ENCODE measurements at places on chromosomes 6 and 20.
A peak's percentile ranks its signal among the peaks of the same experiment; 100 is the strongest.

DNA sequence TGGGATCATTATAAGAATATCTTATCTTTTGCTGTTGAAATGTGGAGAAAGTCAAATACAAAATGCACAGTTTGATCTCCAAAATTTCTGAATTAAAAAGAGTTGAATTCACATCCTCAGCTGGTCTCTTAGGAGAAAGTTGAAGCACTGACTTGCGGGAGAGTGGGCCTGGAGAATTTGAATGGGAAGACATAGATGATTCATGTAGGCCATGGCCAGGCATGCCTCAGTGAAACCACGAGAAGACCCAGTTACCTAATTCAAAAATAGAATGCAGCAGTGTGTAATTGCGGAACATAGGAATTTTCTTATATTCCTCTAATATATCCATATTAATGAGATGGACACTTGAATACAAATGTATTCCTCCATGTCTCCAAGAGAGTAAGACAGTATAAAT, 53.0 kb upstream of the DTNBP1 start:
- H3K27ac ChIP-seq: no peak overlapping the region
- H3K4me3 ChIP-seq: no peak overlapping the region
- no peaks in the 10 kb centered on the region for H3K4me1 ChIP-seq
- H3K36me3 ChIP-seq: no peaks in the 10 kb centered on the region

DNA sequence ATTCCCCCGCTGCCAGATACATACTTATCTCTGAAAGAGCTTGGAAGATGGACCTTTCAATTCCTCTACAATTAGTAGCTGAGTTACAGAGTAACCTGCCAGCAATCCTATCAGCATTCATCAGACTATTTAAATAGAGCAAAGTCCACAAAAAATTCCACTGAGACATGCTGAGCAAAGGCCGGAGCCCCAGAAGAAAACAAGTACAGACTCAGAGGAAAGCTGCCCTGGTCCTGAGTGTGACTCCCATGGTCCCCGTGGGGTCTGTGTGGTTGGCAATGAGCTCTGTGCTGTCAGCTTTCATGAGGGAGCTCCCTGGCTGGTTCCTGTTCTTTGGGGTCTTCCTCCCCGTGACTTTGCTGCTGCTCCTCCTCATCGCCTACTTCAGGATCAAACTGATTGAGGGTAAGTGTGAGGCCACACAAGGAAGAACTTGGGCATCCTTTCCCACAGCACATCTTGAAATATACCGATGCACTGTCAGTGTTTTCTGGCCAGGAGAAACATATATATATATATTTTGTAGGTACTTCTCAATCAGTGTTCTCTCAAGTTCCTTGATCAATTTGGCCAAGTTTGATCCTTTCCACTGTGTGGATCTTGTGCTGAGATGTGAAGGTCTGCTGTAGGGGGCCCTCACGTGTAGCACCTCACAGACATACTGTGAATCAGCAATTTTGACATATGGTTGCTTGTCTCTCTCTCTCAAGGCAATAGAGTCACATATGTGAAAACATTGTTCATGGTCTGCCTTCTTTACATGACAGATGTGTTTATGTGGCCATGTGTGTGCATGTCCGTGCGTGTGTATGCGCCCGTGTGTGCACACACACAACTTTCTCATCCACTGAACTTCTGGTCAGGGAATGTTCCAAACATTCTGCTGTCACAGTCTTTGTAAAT, at the start of gene SMLR1:
Gene SMLR1 (plus strand): TSS at position 160 of the 903 bp plus-strand sequence. CDS start 8 bp downstream, at position 168.
- peak within 1 kb of the TSS; percentile 39 for H3K4me3 ChIP-seq
- no peaks in the 10 kb centered on the region for H3K36me3 ChIP-seq
- no peak for DNase-seq
- no peak within 1 kb of the TSS for H3K27ac ChIP-seq

DNA sequence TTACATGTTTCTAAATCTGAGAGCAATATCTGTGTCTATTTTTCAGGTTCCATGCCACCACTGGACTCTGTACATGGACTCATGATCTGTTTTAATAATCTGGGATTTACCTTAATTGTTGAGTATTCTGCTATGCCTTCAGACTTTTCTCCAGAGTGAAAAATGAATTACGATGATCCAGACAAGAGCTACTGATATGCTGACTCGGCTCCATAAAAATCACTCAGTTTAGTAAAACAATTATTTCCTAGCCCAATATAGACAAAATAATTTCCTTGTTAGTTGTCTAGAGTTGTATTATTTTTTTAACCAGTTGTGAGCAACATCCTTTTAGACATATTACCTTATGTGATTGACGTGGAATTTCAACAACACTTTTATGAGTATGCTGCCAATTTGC, 736.8 kb downstream of the RFPL4B start:
- no peak overlapping the region for H3K4me3 ChIP-seq
- H3K27ac ChIP-seq: no peak overlapping the region
- H3K27me3 ChIP-seq: no peaks in the 10 kb centered on the region
- no peak for DNase-seq
- H3K36me3 ChIP-seq: no peaks in the 10 kb centered on the region

DNA sequence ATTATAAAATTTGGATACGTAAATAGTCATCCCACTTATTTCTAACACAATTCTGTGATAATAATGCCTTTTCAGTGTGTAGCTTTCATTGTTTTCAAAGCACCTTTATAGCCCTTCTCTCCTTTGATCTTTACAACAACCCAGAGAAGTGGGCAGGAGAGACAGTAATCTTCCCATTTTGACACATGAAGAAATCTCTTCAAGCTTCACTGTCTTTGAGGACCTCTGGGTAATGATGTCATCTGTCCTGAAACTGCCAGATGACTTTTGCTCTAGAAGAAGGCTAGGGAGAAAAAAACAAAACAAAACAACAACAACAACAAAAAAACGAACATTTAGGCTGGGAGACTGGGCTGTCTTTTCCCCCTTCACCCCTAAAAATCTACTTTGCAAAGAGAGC, 203.0 kb downstream of the KCNQ5 start:
- no peak overlapping the region for H3K27ac ChIP-seq
- H3K36me3 ChIP-seq: no peaks in the 10 kb centered on the region
- no peaks in the 10 kb centered on the region for H3K27me3 ChIP-seq
- no peak overlapping the region for H3K4me3 ChIP-seq

- no peaks in the 10 kb centered on the region for H3K36me3 ChIP-seq
- no peak for DNase-seq
- no peak overlapping the region for H3K27ac ChIP-seq
- H3K27me3 ChIP-seq: peaks cover 23% of the 10 kb centered on the region
- H3K4me3 ChIP-seq: no peak overlapping the region
- peaks cover 10% of the 10 kb centered on the region for H3K4me1 ChIP-seq
These were observed 303.9 kb upstream of the SGK1 start for GRCh38 chr6:134621858-134622257.

DNA sequence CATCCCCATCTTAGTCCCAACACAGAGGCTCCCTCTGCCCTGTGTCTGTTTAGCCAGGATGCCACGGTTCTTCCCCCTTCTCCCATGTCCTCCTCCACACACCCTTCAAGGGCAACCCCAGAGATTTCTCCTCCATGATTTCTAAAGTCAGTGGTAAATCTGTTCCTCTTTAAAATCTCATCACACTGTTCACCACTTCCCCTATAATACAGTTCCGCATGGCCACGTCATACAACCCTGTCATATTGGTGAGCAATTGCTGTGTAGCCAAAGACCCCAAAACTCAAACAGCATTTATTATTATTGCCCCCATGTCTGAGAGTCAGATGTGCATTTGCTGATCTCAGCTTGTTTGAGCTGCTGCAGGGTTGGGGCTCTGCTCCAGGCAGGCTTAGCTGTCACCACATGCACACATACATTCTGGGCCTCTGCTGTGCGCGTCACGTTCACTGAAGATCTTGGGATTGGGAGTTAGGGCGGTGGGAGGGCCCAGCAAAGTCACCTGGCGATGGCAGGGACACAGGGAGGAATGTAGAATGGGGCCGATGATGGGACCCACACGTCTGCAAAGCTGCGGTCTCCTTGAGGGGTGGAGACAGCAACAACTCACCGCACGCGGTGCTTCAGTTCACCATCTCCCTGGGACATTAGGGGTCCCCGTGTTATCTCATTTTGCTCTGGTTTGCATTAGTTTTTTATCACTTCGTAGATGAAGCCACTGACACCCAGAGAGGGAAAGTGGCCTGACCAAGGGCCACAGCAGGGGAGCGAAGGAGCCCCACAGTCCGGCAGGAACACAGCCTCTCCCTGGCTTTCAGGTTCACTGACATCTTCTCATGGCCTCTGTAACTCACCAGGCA, 36.9 kb upstream of the CD93 start:
- H3K4me3 ChIP-seq: no peak overlapping the region
- no peak for DNase-seq
- H3K36me3 ChIP-seq: no peaks in the 10 kb centered on the region
- no peaks in the 10 kb centered on the region for H3K4me1 ChIP-seq
- no peaks in the 10 kb centered on the region for H3K27me3 ChIP-seq
- no peak overlapping the region for H3K27ac ChIP-seq

DNA sequence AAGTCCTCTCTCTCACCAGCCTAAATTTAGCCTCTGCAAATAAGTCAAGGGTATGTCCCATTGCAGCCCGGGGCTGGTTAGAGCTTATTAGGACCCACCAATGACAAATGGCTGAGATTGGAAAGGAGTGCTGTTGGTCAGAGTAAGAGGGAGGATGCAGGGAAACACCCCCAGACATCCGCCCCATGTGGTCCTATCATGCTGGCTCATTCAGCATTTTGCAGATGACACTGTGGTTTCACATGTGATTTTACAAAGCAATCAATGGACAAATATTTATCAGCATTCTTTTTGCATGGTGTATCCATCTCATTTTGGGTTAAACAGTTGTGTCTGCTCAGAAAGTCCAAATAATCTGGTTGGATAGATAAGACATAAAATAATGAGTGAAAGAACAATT, 152.2 kb upstream of the EXOC2 start:
- H3K27ac ChIP-seq: no peak overlapping the region
- no peaks in the 10 kb centered on the region for H3K4me1 ChIP-seq
- peaks cover 26% of the 10 kb centered on the region for H3K27me3 ChIP-seq

DNA sequence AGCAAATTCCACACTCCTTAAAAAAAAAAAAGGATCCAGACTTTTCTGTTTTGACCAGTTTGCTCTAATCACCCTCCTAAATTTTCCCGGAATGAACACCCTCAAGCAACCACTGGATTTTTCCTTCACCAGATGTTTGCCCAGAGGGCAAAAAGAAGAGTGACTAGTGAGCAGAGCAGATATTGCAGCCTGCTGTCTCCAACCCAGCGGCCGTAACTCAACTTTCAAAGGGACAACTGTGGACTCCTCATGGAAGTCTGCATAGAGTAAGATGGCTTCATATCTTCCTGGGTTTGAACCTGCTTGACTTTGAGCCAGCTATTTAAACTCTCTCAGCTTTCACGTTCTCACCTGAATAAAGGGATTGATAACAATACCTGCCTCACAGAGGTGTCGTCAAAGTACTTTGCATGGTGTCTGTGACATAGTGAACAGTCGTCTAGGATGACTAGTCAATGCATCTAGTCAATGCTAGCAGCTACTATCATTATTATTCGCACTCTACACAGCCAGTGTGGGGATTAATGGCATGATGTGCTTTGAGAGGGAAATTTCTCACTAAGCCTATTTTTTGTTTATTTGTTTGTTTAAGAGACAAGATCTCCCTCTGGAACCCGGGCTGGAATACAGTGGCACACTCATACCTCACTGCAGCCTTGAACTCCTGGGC, 92.2 kb upstream of the HIVEP1 start:
- no peak for DNase-seq
- no peak overlapping the region for H3K27ac ChIP-seq
- no peak overlapping the region for H3K4me3 ChIP-seq
- no peaks in the 10 kb centered on the region for H3K4me1 ChIP-seq
- H3K27me3 ChIP-seq: no peaks in the 10 kb centered on the region

- DNase-seq: no peak
- no peaks in the 10 kb centered on the region for H3K27me3 ChIP-seq
- H3K4me1 ChIP-seq: peaks cover 2% of the 10 kb centered on the region
These were observed 26.4 kb downstream of the SLC35F1 start for GRCh38 chr6:117933471-117933870.

DNA sequence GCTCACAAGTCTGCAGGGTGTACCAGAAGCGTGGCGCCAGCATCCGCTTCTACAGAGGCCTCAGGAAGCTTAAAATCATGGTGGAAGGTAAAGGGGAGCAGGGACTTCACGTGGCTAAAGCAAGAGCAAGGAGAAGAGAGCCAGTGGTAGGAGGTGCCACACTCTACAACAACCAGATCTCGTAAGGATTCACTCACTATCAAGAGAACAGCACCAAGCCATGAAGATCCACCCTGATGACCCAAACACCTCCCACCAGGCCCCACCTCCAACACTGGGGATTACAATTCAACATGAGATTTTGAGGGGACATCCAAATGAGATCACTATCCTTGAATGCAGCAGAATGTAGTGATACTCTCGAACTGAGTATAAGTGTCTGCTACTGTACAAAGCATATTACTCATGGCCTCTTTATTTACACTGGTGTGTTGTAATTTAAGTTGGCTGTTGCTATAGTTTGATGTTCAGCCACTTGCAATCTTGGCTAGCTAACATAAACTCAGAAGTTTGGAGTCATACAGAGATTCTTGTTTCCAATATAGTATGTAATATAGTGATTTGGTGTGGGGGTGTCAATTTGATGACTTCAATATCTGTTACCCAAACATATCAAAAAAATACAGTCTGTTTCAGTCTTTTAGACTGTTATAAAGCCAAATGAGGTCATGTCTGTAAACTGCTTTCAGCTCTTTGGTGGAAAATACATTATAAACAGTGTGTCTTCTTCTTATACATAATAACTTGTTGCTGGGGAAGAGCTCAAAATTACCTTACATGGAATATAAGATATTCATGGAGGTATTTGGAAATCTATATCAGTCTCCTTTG, 39.4 kb upstream of the MYLIP start:
- no peak for DNase-seq
- H3K36me3 ChIP-seq: no peaks in the 10 kb centered on the region
- H3K27ac ChIP-seq: no peak overlapping the region
- no peaks in the 10 kb centered on the region for H3K27me3 ChIP-seq
- H3K4me1 ChIP-seq: no peaks in the 10 kb centered on the region

DNA sequence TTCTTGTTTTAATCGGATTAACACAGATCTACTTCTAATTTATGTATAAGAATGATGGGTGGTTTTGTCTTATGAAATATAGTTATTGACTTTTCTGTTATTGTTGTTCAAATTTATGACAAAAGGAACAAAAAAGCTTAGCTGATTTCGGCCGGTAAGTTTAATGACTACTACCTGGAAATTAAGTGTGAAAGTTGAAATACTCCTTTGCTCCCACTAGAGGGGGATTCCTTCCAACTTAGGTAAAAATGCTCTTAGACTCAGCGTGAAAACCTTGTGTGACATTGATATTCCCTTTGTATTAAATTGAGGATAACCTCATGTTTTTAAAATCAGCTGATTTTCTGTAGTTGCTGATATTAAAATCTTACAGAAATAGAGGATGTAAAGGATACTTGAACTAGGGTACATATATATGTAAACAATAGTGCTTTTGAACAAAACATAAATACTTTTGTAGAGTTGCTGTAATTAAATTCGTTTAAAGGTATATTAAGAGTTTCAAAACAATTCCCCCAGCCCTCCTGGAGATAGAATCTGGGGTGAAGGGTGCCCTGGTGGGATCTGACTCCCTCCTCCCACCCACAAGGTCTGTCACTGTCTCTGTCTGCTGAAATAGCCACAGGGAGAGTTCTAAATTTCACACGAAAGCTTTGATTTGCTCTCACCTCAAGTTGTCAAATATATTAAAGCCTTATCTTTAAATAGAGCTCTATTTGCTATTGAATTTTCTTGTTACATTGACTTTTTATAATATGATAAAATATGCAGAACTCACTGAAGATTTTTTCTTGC, 257.5 kb downstream of the ARID1B start:
- no peak overlapping the region for H3K27ac ChIP-seq
- no peaks in the 10 kb centered on the region for H3K27me3 ChIP-seq
- no peaks in the 10 kb centered on the region for H3K36me3 ChIP-seq
- no peak for DNase-seq

All from endodermal cell (in vitro differentiated cells).